ENCODE measurements at places on chromosomes 16 and 17.

DNA sequence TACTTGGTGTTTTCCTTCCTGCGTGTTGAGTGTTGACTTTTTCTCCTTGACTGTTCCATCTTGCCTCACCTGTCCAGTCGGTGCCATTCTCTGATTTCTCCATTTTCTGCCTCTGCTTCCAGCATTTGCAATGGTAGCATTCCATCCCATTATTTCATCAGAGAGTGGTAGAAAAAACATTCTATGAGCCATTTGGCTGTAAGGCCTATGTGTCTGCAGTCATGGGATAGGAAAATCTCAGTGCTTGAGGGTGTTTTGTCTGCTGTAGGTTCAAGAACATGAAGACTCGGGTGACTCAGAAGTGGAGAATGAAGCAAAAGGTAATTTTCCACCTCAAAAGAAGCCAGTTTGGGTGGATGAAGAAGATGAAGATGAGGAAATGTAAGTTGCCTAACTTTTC is 2.7 kb downstream of the UTP18 start:
- DNase-seq = no peak

DNA sequence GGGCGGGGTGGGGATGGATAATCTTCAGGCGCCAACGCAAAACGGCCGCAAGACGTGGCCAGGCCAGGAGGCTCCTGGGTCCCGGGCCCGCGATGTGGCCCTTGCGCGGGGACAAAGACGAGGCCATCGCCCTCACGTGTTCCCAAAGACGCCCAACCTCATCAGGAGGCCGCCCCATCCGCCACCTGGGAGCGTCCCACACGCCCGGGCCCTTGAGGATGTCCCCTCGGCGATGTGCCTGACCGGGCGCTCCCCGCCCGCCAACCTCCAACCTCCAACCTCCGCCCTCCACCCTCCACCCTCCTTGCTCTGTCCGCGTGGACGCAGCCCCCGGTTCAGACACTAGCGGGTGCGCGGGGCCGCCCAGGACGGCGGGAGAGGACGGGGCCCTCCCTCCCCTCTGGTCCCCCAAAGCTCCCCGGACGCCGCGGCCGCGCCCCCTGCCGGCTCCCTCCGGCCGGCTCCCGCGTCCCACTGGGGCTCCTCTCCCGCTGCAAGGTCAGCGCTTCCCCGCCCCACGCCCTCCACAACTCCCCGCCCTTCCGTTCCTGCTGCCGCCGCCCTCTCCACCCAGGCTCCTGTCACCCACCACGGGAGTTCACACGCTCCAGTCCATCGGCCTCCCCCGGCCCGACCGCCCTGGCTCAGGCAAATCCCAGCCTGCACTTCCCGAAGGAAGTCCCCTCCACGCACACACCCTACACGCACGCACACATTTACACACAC is 250.8 kb upstream of the RPL38 start:
- DNase-seq = peak; percentile 62

GRCh38 chr17:66627985-66628384 is 206.9 kb upstream of the CACNG5 start:
- no peak for DNase-seq

DNA sequence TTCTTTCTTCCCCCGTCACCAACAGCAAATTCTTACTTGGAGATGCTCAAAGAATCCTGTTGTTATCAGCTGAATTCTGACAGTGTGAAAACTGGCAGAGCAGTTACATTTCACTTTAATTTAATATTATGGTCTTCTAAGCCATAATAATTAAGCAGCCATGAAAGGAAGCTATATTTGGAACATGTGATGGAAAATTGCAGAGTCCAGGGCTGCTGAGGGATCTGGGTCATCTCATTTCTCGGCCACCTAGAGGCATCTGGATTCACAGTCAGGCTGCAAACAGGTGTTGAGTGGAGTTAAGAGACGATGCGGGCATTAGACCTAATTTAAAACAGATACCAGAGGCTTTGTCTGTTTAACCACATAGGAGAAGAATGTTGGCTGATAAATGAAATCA is 38.4 kb downstream of the CHD9NB start:
- no peak for DNase-seq

DNA sequence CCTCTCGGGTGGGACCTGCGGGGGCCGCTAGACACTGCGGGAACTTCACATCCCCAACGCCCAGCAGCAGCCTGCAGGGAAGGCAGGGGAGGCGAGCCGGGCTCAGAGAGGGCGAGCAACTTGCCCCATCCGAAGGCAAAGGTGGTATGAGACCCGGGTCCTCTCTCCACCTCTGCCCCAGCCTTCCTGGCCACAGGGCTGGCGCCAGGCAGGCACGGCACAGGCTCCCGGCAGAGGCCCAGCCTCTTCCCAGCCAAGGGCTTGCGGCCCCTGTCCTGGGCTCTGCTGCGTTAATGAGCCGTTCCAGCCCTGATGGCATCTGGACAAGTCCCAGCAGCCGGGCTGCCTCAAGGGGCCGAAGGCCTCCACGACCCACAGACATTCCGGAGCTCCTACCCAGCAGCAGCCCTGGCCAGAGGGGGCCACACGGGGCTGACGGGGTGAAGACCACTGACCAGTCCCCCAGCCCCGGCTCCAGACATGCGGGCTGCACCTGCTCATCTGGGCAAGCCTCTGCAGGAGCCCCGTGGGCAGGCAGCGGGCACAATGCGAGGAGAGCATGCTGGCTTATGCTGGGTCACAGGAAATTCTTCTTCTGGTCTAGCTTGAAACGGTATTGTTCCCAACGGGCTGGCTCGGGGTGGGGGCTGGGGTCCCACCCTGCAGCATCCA is 1.2 kb upstream of the HS3ST6 start:
- no peak for DNase-seq

- DNase-seq = no peak
These were observed 43.9 kb downstream of the USP31 start for GRCh38 chr16:23105309-23105708.

GRCh38 chr17:42687707-42688320 is 5.5 kb downstream of the CNTNAP1 start:
- DNase-seq = no peak

GRCh38 chr16:25690552-25691143 is 1.1 kb upstream of the HS3ST4 start:
- DNase-seq = no peak

- DNase-seq = no peak
These were observed 16.8 kb downstream of the CPD start for GRCh38 chr17:30395398-30396022.

- no peak for DNase-seq
These were observed 55.4 kb upstream of the ACSF3 start for GRCh38 chr16:89038221-89038721.

GRCh38 chr16:89924925-89925307 is 1.8 kb downstream of the TUBB3 start:
- DNase-seq = no peak

DNA sequence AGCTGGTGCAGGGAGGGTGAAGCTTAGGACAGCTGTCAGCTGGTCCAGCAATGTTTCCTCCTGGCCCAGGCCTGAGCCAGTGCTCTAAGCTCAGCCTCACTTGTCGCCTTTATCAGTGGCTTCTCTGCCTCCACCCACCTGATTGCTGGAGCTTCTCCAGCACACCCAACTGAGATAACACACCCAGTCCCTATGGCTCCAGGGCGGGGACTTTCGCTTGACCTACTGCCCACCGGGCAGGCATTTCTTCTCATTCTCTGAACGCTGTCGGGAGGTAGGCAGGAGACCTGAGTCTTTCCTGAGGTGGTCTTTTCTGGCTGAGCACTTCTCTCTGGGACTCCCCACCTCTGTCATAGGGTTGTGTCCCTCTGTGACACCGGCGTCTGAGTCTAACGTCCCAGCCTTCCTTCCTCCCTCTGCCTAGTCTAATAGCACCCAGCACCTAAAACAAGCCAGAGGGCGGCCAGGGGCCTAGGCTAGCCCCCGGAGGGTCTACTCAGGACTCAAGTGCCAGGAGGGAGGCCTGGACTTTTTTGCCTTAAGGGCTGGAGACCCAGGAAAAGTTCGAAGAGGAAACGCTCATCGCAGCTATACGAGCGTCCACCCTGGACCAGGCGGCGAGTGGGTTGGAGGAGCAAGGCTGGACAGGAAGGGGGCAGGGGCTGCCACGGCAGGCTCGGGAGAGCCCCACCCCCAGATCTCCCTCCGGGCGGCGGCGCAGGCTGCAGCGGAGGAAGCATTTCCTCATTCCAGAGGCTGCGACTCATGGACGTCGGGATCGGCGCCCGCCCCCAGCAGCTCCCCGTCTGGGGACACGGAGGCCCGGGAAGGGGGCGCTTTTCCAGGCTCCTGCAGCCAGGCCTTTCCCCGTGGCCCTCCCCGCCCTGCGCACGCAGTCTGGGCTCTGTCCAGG is 756 bp downstream of the TAX1BP3 start:
- no peak for DNase-seq

- no peak for DNase-seq
These were observed 1070.0 kb downstream of the CDH11 start for GRCh38 chr16:64051824-64052223.

DNA sequence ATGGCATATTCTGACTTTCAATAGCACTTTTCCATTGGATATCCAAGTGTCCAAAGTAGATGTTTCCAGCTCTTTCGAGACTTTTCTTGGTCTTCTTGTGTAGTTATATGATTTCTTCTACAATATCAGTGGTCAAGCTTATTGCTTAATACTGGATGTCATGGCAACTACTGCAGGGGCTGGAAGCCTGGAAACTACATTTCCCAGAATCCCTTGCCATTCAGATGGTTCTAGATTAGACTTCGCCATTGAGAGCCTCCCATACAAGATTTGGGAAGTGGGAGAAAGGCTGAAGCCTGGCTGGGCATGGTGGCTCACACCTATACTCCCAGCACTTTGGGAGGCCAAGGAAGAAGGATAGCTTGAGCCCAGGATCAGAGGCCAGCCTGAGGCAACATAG is 153.6 kb downstream of the C16orf95 start:
- no peak for DNase-seq

GRCh38 chr16:75580-76501 is 2.2 kb upstream of the MPG start:
- no peak for DNase-seq

DNA sequence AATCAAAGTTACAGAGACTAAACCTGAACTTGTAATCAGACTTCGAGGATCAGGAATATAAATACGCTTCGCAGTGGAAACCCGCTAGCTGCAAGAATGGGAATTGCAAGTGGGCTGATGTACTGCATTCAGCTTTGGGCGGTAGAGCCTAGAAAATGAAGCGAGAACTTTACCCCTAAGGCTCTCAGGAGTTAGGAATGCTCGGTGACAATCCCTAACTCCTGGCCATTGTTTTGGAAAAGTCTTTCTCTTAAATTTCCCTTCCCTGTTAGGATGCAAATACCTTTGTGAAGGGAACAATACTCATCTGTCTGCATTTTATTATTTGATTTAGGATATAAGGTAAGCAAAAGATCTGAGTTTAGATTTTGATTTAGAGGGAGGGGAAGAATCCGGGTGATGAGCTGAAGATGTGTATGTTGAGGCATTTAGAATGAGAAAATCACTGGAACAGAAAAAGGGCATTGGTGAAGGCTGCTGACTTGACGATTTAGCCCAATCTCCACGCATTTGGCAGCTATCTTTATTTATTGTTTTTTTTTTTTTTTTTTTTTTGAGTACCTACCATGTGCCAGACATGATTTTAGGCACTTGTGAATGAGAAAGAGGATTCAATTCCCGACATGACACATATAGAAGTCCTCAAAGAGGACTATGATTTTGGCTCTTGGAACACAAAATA is 2.2 kb upstream of the TOX3 start:
- DNase-seq = no peak

GRCh38 chr17:681738-682529 is 32.7 kb downstream of the VPS53 start:
- no peak for DNase-seq

GRCh38 chr17:81884968-81885367 is 6.4 kb downstream of the ALYREF start:
- DNase-seq = no peak

DNA sequence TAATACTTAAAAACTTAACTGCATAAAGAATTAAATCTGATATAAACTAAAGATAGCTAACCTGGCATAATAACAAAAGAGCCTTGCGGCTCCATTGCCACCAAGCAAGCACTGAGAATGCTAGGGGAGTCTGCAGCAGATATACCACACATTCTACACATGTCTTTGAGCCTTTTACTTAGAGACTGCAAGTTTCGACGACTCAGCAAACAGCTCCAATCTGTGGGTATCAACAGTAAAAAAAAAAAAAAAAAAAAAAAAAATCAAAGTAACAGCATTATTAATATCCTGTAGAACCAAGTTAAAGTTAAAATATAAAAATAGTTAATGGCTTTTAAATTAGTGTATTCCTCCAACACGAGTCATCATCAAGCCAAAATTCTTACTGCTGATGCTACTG is 27.8 kb upstream of the INTS2 start:
- DNase-seq = no peak

GRCh38 chr17:55620023-55620422 is 102.6 kb downstream of the TMEM100 start:
- no peak for DNase-seq

DNA sequence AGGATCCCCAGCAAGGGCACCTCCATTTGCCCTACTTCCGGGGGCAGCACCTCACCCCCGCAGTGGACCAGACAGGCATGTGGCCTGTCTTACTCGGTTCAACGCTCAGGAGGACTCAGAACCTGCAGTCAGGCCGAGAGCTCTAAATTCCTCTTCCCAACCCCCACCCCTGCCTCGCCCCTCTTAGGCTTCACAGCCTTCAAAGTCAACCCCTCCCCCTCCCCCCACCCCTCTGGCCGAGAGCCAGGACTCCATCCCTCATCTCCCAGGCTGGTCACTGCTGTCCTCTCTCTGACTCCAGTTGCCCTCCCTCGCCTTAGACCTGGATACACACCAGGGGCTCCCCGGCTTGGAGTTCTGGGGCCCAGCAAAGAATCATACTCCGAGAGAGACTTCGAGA is 8.1 kb upstream of the HS3ST6 start:
- DNase-seq = no peak

DNA sequence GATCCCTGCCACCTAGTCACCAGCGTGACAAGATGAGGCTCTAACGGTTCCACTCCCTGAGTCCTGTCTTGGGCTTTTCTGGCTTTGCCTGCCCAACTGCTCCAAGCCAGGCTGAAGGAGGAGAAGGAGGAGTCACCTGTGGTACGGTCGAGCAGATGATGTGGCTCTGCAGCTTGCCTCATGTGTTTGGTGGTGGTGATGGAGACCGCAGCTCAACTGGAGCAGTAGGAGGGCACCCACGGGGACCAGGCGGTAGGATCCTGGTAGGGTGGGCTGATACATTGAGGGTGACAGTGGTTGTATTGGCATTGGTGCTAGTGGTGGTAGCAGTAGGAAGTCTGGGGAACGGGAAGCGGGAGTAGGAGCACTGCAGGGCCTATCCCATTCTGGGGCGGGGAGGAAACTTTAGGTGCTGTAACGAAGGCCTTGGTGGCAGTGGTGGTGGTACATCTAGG is 202.8 kb upstream of the WSB1 start:
- DNase-seq = no peak

Measured in GM13977 (cell line).